ENCODE measurements at places on chromosomes 2 and 18.

DNA sequence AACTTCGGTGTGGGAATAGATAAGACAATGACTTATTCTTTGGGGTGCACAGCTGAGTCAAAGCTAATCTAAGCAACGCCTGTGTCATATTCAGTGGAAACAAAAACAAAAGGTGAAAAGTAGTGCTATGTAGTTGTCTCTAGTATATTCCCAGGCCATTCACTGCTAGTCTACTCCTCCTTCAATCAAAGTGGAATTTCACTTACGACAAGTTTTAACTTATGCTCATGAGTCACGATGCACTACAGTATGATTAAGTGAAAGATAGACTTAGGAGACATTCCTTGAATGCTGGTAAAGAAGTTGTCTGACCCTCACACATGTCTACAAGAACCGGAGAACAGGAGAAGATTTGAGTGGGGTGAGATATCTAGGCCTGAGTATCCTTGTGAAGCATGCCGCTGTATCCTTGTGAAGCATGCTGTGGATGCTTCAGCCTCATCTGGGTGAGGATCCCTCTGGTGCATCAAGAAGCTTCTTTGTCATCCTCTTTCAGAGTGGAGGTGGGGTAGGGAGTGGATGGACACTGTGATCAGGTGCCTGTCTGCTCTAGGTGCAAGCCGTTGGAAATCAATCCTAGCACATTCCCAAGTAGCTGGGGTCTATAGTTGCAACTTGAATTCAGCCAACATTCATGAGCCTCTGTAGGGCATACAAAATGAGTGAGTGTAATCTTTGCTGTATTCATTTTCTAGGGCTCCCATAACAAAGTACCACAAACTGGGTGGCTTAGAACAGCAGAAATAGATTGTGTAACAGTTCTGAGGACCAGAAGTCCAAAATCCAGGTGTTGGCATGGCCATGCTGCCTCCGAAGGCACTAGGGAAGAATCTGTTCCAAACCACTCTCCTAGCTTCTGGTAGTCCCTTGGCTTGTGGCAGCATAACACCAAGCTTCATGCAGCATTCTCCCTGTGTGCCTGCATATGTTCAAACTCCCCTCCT is 173.5 kb upstream of the FN1 start:
- DNase-seq = peak; percentile 82

DNA sequence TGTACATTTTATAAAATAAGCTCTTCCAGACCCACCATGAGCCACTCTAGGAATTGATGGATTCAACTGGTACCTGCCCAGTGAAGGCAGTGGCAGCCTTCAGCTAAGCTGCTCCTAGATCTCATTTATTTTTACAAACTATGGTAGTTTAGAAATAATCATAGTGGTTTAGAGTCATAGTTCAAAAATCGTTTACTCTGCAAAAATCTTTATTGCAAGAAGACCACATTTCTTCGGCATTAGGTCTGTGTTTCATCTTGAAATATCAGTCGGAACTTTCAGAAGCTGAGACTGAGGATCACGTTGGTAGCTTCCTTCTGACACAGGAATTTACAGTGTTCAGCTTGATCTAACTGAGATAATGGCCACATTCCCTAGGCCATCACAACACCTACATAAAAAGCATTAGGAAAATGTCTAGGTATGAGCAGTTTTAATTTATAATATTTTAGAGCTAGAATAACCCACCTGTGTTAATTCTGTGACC is 206.2 kb upstream of the PID1 start:
- DNase-seq = no peak

- no peak for DNase-seq
Observed at GRCh38 chr2:42942990-42943493, 150.7 kb upstream of the HAAO start.

DNA sequence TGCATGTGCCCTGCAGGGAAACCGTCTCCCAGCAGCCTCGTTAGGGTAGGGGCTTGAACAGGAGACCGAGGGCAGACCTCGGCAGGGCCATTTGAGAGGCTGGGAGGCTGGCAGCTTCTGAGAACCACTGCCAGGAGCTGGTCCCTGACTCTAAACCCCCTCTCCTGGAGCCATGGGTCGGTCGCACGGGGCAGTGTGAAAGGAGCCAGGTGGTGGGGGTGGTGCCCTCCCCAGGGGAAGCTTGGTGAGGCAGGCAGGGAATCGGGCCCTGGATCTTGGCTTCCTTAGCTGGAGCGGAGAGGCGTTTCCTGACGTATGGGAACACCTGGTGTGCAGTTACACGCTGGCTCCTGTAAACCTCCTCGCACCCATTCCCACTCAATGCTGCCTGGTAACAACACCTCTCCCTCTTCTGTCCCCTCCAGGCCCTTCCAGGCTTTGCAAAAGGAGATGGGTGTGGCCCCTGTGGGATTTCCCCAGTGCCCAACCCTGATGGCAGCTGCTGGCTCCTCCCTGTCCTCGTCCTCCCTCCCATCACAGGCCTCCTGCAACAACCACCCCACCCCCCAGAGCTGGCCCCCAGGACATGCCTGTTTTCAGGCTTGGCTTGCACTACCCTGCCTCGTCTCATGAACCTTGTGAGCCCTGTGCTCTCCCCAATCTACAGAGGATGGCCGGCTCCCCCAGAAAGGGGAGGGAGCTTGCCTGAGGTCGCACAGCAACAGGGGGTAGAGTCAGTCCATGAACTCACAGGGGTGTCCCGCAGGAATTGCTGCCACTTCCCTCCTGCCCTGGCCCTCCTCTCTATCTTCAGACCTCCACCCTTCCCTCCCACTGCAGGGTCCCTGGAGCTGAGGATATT is 24.4 kb downstream of the ADRA2B start:
- no peak for DNase-seq

DNA sequence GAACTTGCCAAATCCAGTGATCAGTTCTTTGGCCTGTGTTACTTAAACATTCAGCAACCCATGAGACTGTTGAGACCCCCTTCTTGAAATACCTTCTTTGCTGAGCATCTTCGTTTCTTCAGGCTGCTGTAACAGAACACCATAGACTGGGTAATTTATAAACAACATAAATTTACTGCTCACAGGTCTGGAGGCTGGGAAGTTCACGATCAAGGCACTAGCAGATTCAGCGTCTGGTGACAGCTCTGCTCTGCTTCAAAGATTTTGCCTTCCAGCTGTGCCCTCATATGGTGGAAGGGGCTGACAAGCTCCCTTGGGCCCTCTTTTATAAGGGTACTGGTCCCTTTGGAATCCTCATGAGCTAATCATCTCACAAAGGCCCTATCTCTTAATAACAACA is 28.8 kb upstream of the TSPYL6 start:
- DNase-seq = no peak

DNA sequence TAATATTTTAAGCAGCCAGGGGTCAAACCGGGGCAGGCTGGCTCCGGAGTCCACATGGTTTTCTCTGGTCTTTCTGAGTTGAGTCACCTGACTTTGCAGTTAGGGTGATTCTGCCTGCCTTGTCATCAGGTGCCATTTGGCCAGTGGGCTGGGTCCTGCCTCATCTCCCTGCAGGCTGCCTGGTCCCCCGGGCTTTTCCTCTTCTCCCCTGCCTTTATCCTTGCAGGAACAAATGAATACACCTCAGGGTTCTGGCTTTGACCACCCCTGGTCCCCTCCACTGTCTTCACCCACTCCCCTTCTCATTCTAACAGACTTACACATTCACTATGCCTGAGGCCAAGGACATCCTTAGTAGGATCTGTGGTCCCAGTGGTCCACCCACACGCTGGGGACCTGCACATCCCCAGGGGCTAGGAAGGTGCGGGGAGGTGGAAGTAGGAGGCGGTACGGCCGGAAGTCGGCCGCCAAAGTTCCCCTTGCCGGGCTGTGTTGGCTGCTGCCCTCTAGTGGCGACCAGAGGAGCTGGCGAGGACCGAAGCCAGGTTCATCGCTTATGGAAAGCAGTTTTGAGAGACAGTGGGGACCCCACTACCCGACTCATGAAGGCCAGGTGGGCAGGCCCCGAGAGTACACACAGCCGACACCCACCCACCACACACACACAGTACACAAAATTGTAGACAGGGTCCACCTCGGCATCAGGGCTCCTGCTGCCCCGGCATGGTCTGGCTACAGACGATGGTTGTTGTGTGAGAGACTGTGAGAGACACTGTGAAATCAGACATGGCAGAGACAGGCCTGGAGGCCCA is 6.3 kb upstream of the TEX261 start:
- DNase-seq = peak; percentile 51

GRCh38 chr18:58413667-58414628 is 214.9 kb downstream of the ALPK2 start:
- DNase-seq = no peak

DNA sequence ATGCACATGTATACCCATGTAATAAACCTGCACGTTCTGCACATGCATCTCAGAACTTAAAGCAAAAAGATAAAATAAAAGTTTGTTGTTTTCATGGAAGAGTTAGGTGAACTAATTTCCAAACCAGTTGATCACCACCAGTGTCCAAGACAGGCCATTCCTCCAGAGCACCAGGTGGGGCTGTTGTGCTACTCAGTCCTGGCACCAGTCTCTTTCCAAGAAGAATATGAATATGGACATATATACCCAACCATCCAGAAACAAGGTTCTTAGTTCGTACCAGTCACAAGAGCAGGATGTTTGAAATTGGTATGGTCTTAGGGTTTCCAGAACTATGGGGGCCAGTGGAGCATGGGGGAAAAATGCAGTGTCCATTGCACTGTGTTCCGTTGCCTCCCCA is 17.2 kb upstream of the TNP1 start:
- DNase-seq = peak; percentile 32

DNA sequence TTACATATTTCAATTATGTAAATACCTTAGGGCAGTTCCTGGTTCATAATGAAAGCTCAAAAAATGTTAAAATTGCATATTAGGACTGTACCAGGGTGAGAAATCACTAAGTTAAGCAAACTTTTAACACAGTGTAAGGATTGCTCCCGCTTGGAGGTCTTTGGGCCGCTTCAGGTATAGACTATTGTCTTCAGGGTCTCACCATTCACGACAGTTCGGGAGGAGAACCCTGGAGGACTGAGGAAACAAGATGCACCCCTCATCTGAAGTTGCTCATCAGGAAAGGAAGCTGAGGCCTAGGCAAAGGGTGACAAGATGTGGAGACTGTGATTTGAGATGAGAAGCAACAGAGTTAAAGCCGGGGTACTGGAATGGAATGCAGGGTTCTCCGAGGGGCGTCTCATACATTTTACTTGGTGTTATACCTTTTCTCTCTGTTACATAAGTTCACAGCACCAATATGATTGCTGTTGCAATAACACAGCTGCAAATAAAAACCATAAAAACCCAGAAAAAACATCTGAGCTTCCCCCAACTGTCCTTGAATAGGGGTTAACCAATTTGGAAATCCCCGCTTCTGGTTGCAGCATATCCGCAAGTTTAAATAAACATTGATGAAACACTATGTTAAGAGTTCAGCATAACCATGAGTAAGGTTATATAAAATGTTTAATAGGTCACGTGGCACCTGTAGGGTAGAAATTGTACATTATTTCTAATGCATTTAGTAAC is 40.1 kb downstream of the FBXO48 start:
- peak; percentile 78 for DNase-seq

DNA sequence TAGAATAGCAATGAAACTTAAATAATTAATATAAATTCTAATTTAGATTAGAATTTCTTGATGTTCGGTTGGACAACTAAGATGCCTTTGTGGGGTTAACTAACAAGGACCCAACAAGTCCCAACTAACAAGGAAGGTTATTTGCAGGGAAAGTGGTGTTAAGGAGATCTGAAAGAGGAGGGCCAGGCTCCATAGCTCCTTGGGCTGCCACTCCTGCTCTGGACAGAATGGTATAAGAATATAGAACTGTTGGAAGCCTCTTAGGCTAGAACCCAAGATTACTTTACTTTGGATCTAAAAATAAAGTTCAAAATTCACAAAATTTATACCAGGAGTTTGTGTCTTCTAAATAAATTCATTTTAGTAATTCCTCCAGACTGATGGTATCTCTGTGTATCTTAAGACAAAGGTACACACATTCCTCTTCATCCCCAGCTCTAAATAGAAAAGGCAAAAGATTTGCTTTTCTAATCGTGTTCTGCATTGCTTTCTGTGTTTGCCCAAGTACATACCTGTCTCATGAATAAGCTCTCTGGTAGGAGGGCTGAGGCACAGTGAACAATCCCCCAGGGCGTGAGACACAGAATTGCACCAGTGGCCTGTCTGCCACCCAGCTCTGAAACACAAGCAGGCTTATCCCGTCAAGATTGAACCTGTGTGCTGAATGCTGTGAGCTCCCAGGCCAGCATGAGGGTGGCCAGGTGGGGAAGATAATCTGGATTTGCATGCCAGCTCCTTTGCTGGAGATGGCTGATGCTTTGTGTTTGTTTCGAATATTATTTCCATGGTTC is 176.0 kb downstream of the ACKR3 start:
- peak; percentile 71 for DNase-seq

GRCh38 chr2:195021711-195022507 is 635.1 kb upstream of the SLC39A10 start:
- no peak for DNase-seq

- no peak for DNase-seq
Observed at GRCh38 chr18:54117853-54118773, 106.4 kb downstream of the MBD2 start.

DNA sequence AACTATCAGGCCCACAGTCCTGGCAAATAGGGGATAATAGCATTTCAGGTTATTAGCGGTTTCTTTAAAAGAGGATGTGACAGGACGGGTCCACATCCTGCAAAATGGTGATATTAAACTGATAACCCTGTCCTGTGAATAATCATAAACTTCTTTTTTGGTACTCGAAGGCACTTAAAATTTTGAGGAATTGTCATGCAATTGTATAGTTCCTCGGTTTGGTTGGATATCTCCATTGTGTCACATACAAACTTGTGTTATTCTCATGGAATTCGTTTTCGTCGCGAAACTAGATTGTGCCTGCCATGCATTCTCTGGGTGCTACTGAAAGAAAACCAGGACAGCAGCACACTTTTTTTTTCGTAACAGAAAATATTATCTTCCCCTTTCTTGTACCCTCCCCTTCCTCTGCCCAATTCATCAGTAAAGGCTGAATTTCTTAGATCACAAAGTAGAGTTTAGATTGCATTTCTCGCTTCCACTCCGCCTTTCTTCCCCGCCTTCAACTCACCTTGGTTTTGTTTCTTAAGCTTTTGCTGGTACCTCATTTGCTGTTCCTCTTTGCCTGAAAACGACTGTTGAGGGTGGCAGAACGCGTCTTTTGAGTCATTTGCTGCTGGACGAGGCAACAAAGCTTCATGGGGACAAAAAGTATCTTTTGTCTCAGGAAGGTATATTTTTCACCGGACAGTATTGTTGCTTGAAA is 1.3 kb downstream of the CERS6 start:
- DNase-seq = no peak

GRCh38 chr18:12255626-12256026 is 1.5 kb downstream of the CIDEA start:
- DNase-seq = peak; percentile 43

- DNase-seq = no peak
Observed at GRCh38 chr2:102736110-102736409, 25.8 kb upstream of the TMEM182 start.

DNA sequence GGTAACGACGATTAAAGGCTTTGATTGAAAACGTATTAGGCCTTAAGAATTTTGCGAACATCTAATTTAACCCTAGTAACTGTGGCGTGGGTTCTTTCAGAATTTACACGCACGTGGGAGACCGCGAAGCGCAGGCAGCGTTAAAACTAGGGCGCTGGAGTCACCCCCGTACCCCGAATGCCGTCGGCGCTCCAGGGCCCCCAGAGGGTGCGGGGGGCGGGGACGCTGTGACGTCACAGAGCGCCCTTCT is 673 bp upstream of the SMCHD1 start:
- DNase-seq = no peak
